Stimulated activated CD8-positive, alpha-beta memory T cell treated with anti-CD3 and anti-CD28 coated beads, Interleukin-2, amount 100 ng/mL, for 1 hour (primary cell): ENCODE measurements at places on chromosomes 7 and 10.

DNA sequence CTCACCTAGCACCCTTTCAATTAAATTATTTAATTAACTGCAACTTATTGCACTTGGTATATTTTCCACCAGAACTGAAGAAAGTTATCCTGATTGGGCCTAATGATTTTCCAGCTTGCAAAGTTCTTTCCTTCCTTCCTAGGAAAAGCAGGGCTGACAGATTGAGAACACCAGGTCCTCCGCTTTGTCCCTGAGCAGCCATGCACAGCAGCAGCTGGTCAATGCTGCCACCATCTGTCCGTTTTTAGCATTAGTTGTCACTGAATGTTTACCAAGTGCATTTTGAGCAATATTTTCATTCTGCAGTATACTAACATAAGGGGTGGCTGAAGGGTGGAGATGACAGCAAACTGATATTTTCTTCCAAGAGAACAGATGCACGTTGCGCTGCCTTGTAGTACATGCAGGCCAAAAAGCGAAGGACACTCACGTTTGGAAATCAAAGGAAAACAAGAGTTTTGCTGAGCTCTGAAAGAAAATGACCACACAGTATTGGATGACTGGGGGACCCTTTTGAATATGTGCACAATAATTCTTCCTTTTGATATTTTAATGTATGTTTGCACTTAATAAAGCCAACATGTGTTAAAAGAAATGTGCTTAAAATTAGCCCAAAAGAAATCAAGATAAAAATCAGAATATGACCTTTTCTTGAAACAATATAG lies 248.8 kb upstream of the PTN start:
- DNase-seq: no peak

GRCh38 chr10:60335708-60336107 lies 54.0 kb downstream of the ANK3 start:
- no peak for DNase-seq

DNA sequence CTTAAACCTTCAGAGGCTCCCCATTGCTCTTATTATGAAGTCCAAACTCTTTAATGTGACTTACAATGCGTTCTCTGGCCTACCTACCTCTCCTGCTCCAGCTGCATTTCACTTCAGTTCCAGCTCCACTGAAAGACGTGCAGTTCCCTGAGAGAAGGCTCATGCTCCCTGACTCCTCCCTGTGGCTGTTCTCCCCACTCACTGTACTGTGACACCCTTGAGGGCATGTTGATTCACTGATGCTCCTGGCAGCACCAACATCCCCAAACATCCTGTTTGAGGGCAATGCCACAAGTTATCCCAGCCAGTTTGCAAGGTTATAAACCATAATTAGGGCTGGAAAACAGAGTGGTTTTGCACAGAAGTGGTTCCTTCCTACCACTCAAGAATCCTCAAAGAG lies 111.2 kb downstream of the LSM5 start:
- DNase-seq: no peak

DNA sequence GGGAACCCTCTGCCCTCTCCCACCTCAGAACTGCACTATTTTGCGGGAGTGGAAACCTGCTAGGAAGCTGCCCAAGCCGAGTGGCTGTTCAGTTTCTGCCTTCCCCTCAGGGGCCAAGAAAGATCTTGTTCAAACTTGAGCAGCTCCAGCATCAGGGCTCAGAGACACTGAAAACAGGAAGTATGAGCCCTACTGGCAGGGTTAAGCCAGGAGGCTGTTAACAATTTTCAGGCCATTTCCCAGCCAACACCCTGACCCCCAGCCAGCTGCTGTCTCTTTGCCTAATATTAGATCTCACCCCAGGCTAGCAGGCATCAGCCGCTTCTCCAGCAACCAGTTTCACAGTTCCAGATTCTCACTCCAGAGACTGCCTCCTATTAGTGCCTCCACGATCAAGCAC lies 9.2 kb downstream of the PLAU start:
- no peak for DNase-seq

DNA sequence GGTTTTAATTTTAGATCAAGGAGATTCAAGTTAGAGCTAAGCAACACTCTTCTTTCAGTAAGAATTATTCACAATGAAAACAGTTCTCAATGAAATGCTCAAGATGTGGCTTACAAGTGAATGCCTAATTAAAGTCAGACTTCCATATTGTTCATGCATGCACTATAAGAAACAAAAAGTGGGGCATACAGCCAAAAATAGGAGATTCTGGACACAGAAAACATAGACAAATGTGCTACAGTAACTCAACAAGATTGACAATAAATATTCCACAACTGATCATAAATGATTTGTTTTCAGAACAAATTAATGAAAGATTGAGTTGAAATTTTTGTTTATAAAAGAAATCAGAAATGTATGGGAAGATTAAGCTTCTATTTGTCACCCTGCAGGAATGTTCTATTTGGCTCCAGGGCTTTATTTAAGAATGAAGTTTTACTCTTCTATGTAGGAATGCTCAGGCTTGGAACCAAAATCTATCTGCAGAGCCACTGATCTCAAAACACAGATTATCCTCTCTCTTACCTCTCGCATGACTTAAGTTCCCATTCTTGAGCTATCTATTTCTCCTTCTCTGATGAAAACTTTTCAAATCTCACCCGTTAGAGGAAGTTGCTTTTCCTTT lies 89.0 kb upstream of the PIP4K2A start:
- no peak for DNase-seq

- no peak for DNase-seq
Observed at GRCh38 chr10:50937230-50937907, 51.9 kb upstream of the A1CF start.

DNA sequence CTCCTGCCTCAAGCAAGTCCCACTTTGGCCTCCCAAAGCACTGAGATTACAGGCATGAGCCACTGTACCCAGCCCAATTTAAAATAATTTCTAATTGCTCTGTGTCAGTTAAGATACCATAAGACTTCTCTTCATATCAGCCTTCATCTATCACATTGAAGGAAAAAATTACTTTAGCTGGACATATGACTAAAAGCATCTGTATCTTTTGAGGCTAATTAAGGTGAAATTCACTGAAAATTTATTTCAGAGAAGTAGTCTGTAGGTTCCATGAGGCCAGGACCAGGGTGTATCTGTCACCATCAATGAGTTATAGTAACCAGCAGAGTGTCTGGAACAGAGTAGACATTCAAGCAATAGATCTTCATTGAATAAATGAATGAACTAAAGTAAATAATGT lies 205.2 kb upstream of the PHYHIPL start:
- no peak for DNase-seq

DNA sequence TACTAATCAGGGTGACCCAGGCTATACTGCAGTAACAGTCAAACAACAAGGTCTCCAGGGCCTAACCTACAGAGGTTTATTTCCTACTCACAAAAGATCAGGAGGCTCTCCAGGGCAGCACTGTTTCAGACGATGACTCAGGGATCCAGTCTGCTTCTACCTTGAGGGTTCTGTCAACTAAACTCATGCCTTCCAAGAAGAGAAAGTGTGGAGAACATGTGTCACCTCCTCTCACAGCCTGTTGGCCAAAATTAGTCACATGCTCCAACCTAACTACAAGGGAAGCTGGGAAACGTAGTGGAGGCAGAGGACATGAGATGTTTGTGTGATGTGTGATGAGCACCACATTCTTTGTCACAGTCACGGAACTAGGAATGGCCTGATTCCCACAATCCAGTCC lies 14.7 kb upstream of the INA start:
- DNase-seq: no peak

DNA sequence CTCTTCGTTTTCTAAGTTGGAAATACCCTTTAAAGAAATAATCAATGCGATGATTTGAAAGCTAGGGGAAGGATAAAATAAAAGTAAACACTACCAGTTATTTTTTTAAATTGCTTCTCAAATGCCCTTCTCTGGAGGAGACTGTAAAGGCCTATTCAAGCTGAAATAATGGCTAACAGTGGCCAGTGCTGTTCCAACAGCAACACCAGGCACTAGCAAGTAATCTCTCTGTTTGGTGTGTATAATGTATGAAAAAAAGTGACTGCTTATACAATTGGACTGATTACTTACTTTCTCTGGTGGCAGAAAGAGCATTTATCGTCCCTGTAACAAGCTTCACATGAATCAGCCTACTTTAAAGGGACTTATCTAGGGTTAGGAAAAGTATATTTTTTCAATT lies 102.7 kb downstream of the CSTF2T start:
- DNase-seq: no peak

DNA sequence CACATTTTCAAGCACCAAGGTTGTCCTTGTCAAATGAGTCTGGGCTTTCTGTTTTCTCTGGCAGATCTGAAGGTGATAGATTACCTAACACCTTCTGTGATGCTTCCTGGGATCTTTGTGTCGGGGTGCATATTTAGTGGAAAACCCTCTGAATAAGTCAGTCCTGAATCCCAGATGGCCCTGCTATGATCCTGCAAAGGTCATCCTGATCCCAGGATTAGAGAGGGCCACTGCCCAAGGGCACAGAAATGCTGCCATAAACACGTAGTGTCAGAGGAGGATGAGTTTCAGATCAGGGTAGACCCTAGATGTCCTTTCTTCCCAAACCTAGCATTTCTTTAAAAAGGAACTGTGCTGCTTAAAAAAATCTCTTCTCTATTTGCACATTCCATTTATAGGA lies 19.0 kb downstream of the AGR2 start:
- no peak for DNase-seq

DNA sequence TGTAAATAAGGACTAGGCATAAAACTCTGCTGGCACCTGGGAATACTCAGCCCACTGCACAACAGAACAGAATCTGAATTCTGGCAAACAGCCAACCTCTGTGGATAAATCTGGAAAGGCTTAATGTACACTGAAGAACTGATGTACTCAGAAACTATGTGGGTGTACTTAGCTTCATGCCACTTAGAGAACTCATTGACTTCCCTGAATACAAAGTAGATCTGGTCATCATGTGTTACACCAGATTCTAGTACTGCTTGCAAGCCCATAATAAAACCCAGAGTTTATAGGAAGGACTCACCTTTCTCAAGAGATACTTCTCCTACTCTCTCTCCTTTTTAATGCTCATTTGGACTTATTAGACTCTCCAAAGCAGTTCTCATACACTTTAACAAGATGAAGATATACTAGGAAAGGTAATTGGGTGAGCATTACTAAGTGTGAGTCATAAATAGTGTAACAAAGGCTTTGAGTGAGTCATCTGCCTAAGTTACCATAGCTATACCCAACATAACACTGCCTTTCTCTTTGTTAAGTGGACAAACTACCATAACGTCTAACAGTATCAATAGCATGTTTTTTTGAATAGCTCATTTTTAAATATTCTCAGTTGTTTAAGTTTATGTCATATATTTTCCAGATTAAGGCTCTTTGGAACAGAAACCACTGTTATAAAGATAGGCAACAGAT lies 309.1 kb downstream of the MDFIC start:
- DNase-seq: no peak

DNA sequence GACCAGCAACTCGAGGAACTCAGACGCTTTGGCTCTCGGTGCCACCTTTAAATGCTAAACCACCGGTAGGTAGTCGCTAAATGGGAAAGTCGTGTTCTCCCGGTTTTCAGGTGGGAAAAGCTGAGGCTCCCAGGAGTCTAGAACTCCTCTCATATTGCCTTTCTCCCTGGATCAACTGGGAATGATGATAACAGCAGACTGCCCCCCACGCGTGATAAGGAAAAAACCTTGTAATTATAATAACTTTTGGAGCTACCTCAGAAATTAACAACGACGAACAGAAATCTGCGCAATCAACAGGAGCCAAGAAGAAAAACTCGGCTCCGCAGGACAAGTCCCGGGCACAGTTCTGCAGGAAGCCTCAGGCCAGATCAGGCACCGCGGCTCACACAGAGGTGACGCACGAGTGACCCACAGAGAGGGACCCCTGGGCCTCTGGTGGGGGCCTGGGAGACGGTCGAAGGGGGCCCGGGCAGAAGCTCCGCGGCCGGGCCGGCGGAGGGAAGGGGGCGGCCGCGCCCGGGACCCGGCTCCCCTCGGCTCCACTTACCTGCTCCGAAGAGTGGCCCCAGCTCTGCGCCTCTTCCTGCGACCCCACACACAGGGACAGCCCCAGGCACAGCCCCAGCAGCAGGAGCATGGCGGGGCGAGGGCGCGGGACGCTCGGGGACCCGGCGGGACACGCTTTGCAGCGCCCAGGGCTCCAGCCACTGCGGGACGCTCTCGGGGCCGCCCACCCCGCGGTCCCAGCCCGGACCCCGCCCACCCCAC lies at the start of gene ITIH5:
Gene ITIH5 (minus strand): TSS at position 714 of the 771 bp plus-strand sequence. CDS start 74 bp downstream, at position 640.
- DNase-seq: no peak

GRCh38 chr7:114940220-114940619 lies 18.3 kb downstream of the MDFIC start:
- DNase-seq: no peak

GRCh38 chr10:29160150-29160617 lies 128.7 kb upstream of the LYZL1 start:
- no peak for DNase-seq

- no peak for DNase-seq
Observed at GRCh38 chr7:106423821-106424475, 139.2 kb upstream of the NAMPT start.

GRCh38 chr7:39946693-39947092 lies 3.4 kb upstream of the CDK13 start:
- no peak for DNase-seq

DNA sequence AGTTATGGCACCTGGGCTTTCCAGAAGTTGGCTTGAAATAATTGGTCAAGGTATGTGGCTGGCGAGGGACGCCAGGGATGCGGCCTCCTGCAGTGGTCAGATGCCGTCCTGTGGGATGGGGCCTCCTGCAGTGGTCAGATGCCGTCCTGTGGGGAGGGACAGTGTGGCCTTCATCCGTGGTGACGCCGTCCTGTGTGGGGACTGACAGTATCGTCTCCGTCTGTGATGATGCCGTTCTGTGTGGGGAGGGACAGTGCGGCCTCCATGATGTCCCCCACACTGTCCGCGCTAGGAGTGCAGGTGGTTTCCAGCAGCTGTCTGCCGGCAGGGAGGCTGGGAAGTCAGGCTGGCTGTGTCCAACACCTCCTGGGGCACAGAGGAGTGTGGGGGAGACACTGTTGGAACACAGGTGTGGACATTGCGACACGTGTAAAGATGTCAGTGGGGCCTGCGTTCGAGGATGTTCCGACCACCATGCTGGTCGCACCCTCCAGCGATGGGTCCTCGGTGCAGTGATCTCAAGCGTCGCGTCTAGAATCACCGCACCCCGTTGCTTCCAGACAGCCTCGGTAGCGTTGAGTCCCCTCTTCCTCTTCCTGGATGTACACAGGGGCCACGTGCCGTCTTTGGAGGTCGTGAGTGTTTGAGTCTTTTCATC lies 52.6 kb downstream of the INPP5A start:
- DNase-seq: no peak

DNA sequence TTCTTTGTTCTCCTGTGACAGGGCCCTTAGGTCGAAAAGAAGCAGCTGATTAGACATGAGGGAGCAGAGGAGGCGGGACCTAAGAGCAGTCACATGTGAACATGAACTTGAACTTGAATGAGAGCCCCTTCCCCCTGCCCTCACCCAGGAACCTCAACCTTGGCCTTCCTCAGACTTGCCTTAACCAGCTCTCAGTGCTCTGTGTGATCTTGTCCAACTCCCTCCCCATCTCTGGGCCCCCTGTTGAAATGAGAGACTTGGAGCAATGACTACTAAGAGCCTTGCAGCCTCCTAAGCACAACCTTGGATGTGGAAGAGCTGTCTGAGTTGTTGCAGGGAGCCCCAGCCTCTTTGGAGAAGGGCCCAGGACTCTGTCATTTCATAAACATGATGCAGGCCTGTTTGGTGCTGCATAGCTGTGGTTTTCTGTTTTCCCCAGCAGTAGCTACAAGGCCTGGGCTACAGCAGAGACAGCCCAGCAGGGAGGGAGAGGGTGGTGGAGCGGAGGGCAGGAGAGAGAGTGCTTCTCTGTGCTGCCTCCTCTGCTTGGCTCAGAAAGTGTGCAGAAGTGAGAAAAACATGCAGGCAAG lies 123.9 kb upstream of the ZMIZ1 start:
- no peak for DNase-seq

- DNase-seq: no peak
Observed at GRCh38 chr7:130473289-130473688, 18.6 kb upstream of the MEST start.
